RPMI8226 (cell line): ENCODE measurements at places on chromosomes 7 and 10.
A peak's percentile ranks its signal among the peaks of the same experiment; 100 is the strongest.

GRCh38 chr7:10706875-10707493, 266.7 kb upstream of the PHF14 start:
- DNase-seq = peak; percentile 81

DNA sequence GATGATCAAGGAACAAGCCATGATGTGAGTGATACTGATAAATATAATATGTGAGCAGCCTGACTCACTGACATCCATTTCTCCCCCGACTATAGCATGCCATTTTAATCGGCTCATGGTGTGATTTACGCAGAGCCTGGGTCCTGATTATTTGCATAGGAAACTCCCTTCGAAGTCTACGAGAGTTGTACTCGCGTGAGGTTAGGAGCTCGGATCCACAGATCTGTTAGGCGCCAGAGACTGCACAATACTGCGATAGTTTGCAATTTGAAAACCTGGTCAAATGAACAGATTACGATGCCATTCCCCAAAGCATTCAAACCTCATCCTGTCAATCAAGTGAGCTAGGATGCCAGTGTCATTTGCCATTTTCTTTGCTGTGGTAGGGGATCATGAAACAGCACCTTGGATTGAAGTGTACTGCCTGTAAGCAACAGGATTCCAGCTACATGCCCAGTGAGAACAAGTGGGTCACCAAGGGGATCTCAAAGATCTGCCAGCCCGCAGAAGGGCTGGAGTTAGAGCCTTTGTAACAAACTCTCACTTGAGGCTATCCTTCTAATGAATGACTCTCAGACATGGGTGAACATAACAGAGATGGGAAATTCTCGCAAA, 158.3 kb downstream of the FRMD4A start:
- no peak for DNase-seq

DNA sequence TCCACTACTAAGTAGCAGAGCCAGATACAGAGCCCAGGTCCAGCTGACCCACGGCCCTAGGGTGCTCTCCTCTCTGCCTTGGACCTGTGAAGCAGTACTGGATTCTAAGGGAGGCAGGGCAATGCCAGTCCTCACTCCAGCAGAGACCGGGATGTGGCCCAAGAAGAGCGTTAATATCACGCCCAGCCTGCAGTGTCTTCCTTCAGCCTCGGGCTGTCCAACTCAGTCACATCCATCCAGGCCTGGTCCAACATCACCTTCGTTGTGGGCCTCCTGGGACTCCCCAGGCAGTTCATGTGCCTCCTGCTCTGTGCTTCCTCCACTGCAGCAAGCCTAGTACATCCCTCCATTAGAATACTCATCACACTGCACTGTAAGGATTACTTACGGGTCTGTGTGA, 114.5 kb downstream of the GRID1 start:
- no peak for DNase-seq

DNA sequence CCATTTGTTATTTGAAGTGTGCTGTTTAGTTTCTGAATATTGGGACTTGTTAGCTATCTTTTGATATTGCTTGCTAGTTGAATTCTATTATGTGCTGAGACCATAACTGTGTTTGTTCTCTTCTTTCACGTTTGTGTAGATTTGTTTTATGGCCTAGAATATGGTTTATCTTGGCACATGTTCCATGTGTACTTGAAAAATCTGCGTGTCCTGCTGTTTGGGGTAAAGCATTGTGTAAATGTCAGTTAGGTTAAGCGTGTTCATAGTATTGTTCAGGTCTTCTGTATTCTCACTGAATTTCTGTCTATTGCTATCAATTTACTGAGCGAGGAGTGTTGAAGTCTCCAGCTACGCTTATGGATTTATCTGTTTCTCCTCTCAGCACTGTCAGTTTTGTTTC, 19.4 kb downstream of the MMP21 start:
- no peak for DNase-seq

DNA sequence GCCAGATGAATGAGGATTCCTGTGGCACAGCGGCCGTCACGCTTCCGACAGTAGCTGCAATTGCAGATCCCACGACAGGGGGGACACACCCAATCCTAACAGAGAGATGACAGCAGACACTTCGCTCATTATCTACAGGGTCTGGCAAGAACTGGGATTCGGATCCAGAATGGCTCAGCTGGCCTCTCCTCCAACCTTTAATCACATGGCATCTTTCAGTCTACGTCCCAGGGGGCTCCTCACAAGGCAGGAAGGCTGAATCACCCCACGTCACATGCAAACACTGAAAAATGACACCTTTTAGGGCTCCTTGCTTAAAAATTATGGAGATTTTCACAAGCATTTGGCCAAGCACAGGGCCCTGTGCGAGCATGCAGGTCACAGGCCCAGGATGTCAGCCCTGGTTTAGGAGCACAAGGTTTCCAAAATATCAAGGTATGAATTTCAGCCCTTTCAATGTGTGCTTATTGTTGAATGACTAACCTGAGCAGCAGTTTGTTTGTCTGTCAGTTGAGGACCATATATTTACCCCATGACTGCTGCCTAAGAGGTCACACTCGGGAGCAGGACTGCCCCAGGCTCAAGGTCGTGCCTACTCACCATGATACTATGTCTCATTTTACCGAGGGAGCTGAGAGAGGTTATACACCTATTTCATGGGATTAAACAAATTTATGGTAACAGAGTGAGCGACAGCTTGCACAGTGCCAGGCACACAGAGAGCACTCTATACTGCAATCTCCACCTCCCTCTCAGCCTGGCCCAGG, 42.5 kb downstream of the CDCA7L start:
- DNase-seq = no peak

- DNase-seq = peak; percentile 97
Observed at GRCh38 chr10:11685787-11686218, 56.4 kb upstream of the ECHDC3 start.

- DNase-seq = no peak
Observed at GRCh38 chr10:30490289-30491000, 56.5 kb downstream of the MAP3K8 start.
